Pulmonary artery endothelial cell (primary cell): ENCODE measurements at places on chromosomes 1 and 21.
A peak's percentile ranks its signal among the peaks of the same experiment; 100 is the strongest.

DNA sequence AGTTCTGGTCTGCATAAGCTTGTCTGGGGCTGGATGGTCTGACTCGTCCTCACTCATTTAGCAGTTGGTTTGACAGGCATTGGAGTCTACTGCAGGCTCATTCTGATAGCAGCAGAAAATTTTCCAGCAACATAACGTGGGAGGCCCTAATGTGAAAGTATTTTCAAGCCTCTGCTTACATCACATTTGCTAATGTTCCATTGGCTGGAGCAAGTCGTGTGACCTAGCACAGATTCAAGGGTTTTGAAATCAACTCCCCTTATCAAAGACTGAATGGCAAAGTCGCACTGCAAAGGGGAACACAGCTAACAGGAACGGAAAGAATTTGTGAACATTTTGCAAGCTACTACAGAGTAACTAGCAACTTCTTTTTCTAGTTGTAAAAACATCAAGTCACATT, 2.3 kb upstream of the USH2A start:
- no peak for DNase-seq

GRCh38 chr1:42844592-42845140, 1.7 kb upstream of the ZNF691 start:
- no peak for DNase-seq

GRCh38 chr1:155984341-155984740, 6.0 kb upstream of the ARHGEF2 start:
- no peak for DNase-seq

DNA sequence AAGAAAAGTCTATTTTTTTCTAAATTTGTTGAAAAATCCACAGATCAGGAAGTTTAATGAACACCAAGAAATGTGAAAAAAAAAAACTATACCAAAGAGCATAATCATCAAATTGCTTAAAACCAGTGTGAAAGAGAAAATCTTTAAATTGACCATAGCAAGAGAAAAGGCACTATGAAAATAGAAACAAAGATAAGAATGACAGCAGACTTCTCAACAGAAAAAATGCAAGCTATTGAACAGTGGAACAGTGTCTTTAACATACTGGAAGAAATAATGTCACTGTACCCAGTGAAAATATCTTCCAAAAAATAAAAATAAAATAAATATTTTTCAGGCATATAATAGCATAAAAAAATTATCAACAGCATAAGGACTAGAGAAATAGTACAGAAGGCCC, 243.0 kb upstream of the GJB5 start:
- DNase-seq: no peak

DNA sequence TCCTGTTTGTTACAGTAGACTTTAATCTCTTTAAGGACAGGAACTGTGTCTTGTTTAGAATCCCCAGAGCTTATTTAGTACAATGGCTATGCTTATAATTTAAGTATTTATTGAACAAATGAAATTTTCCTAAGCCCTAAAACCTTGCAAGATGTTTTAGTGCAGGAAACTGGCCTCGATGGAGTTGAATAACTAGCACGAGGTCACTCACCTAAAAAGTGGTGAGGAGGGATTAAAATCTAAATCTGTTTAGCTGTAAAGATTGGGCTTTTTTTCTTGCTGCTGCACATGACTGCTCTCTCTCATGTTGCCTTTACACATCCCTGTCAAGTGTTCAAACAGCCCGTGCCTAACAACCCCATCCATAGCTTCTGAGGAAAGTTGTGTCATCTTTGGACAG, 10.2 kb downstream of the NFYC start:
- DNase-seq: no peak

GRCh38 chr1:107213225-107213624, 72.4 kb downstream of the NTNG1 start:
- DNase-seq: no peak

DNA sequence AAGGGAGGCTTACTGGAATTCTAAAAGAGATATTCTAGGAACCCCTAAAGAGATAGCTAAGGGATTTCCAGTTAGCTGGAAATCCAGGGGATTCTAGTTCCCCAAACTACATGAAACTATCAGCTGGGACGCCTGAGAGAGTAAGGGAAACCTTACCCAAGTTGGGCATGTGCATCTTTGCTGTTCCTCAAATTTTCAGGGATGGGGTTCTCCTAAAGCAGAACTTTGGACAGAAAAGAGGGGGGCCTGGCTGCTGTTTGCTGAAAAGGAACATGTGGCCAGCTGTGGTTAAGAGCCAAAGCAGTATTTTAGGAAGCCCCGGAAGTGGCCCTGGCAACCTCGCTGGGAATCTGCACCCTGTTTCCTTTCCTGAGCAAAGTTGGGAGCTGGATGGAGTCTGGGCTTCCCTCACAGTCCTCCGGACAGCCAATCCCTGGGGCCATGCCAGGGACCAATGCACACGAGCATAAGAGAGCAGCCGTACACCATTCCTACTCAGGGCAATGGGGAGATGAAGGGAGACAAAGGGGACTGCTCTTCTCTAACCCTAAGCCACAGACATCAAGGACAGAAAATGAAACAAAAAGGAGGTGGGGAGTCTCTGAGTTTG, 154.3 kb downstream of the PLXNA2 start:
- no peak for DNase-seq

DNA sequence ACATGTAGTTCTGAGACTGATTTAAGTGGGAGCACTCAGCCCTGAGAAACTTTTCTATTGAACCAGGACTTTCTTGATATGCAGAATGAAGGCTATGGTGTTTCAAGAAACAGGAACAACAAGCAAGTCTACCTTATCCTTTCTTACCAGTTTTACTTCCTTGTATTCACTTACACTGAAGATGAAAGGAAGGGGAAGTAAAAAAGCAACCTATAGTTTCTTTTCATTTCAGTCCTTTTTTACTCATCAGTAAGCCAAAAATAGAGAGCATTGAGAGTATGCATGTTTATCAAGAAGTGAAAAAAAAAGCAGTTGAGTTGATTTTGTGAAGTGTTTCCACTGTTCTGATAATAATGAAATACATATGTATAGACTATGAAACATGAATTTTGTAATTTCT, 1010.3 kb downstream of the AMY1C start:
- DNase-seq: no peak

DNA sequence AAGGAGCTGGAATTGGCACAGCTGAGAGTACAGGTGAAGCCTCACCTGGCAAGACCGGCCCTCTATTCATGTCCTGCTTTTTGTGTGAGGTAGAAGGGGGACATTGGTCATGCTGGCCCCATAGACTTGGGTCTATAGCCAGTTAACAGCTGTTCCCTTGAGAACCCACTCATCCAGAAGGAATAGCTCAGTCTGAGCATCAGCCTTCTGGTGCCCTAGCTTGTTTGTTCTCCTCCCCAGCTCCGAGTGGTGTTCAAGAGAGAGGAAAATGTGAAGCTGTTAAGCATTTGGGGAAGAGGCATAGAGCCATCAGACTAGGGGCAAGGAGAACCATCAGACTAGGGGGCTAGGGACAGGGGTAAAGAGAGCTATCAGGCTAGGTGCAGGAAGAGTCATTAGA, 290.9 kb downstream of the SIPA1L2 start:
- DNase-seq: no peak

GRCh38 chr1:33443080-33443704, 12.3 kb upstream of the PHC2 start:
- DNase-seq: peak; percentile 8

DNA sequence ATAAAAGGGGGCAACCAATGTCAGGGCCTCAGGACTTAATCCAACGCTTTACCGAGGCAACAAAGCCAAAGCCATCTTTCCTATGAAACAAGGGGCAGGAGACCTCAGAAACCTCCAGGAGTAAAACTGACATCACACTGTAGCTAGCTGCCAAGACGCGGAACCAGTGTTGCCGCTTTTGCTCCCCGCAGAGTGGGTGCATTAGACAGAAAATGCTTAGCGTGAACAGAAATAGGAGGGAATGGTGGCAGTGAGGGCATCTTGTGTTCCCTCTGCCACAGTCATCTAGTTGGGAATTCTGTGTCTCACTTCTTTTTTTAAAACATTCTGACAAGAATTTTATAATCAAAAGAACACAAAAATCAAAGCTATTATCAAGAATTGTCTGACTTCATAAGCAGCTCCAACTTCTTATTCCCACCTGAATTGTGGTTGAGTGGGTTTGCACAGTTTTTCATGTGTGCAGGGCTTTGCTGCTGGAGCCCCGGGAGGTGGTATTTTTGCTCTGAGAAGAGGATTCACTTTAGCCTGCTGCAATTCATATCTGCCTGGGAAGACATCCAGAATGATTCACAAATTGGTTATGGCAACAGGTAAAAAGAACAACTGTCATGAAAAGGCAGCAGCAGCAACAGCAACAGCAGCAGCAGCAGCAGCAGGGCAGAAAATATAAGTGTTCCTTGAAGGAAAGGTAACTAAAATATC, 82.2 kb upstream of the DIRAS3 start:
- no peak for DNase-seq

GRCh38 chr1:178934546-178934945, 63.7 kb upstream of the ANGPTL1 start:
- DNase-seq: no peak

GRCh38 chr1:209015092-209015491, 568.4 kb upstream of the CAMK1G start:
- no peak for DNase-seq

- no peak for DNase-seq
Measured at GRCh38 chr1:198936371-198937083, 297.7 kb downstream of the PTPRC start.

GRCh38 chr21:36478207-36478701, 1.7 kb downstream of the CLDN14 start:
- peak; percentile 58 for DNase-seq

GRCh38 chr1:22861764-22862440, 110.8 kb downstream of the LACTBL1 start:
- no peak for DNase-seq

GRCh38 chr21:15415541-15416261, 314.1 kb upstream of the USP25 start:
- no peak for DNase-seq

DNA sequence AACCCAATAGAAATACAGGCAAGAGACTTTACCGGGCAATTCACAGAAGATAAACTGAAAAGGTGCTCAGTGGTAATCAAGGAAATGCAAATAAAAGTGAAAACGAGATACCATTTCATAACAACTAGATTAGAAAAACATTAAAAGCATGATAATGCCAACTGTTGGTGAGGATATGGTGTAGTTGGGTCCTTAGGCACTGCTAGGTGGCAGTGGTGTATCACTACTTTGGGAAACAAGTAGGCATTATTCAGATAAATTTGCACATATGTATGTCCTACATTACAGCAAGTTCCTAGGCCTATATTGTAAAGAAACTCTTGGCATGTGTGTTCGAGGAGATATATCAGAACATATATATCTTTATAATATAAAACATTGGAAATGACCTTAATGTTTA, 31.0 kb downstream of the AZIN2 start:
- DNase-seq: no peak

- DNase-seq: no peak
Measured at GRCh38 chr21:29443411-29444010, 144.8 kb downstream of the BACH1 start.

GRCh38 chr1:30726236-30726635, 2.9 kb upstream of the MATN1 start:
- DNase-seq: no peak

DNA sequence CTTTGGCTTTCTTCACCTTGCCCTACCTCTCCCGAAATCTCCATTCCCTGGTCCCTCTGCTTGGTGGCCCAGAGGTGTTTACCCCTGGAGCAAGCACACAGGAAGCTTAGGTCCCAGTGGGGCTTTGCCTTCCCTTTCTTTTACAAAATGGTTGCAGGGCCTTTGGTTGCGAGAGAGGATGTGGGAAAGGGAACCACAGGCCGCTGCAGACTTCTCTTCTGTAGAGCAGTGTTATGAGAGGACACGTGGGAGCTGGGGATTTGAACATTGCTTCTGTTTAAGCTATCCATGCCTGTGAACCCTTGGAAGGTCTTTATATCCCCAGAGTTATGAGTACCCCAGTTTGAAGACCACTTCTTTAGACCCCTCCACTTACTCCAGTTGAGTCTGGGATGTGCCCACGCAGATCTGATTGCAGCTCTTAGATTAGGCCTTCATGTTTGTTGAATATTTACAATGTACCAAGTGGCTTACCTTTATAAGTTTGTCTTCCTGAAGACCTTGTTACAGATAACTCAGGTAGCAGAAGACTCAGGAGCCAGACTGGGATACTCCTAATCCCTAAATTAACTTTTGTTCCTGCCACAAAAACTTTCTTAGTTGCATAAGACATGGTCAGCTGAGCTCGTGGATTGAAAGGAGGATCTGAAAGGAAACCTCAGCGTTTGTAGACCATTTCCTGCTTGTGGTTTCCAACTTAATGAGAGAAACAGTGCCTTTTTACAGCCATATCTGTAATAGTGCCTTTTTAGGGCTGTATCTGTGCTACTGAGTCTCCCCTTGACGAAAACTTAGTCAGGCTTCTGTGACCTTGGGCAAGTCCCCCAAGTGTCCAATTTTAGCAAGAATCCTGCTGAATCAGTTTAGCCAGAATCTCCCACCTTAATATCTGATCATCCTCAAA, 21.9 kb upstream of the IVNS1ABP start:
- no peak for DNase-seq

DNA sequence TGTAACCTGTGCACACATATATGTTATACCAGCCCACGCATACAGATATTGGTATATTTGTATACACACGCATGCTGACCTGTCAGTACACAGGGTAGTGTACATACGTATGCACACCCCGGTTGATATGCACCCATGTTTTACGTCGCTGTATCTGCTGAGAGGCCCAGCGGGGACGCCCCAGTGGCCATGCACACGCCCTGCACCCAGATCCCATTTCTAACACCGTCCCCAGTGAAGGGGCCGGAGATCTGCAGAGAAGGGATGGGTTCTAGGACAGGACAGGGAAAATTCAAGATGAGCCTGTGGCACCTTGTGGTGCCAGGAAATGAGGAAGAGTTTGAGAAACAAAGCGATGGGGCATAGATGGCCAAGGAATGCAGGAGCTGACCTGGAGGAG, 57.2 kb upstream of the TTC34 start:
- no peak for DNase-seq

GRCh38 chr1:86380257-86380861, 15.8 kb downstream of the ODF2L start:
- peak; percentile 48 for DNase-seq

GRCh38 chr1:8109216-8109615, 83.1 kb upstream of the ERRFI1 start:
- no peak for DNase-seq

DNA sequence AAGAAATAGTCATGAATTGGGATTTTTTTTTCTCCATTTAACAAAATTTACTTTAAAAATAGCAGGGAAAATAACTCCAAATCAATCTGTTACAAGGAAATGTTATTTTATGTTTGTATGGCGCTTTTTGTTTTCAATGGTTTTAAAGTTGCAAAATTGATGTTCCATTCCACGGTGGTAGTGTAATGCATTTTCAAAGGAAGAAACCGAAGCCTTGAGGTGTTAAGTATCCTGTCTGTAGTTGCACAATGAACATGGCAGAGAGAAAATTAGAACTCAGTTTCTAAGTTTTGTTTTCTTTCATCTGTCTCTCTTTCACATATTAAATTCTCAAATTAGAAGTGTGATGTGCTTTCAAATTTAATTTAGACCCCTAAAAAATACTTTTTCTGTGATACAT, 841.8 kb downstream of the USP25 start:
- DNase-seq: no peak

- no peak for DNase-seq
Measured at GRCh38 chr1:33640114-33640660, 167.7 kb downstream of the ZSCAN20 start.

GRCh38 chr1:174713796-174714195, 266.0 kb downstream of the GPR52 start:
- DNase-seq: no peak
